GM10248 (cell line): ENCODE measurements at places on chromosomes 2 and 18.

- no peak for DNase-seq
Observed at GRCh38 chr2:161990036-161990435, 84.0 kb downstream of the DPP4 start.

DNA sequence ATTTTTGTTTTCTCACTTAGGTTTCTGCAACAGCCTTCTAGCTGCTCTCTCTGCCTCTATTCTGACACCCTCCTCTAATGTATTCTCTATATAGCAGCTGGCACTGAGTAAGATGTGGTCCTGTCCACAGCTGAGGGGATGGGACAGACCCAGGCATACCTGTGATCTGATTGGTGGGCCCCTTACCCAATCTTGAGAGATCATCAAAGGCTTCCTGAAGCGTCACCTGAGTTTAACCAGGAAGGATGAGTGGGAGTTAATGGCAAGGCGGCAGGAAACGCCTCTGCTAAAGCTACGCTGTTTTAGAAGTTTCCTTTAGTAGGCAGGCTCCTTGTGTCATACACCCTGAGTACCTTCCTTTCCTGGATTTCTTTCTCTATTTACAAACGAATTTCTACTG lies 5.7 kb upstream of the TET3 start:
- peak; percentile 67 for DNase-seq

GRCh38 chr2:191287820-191288219 lies 42.6 kb downstream of the MYO1B start:
- no peak for DNase-seq

- DNase-seq = no peak
Observed at GRCh38 chr18:7608174-7608550, 41.0 kb downstream of the PTPRM start.

DNA sequence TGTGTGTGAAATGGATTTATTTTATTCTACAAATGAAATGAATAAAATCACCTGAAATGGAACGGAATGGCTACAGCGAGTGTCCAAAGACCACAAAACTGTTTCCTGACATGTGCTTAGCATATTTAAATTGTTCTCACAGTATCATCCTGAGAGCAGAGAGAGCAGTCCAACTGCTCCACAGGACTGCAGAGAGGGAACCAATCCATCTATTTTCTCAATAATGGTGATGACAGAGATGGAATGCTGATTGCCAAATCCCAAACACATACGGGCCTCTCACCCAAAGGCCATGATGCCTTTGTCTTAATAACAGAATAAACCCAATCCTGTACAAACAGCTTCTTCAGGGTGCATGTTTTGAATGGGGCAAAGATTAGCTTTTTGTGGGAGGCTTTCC lies 41.1 kb downstream of the STAT1 start:
- DNase-seq = no peak

DNA sequence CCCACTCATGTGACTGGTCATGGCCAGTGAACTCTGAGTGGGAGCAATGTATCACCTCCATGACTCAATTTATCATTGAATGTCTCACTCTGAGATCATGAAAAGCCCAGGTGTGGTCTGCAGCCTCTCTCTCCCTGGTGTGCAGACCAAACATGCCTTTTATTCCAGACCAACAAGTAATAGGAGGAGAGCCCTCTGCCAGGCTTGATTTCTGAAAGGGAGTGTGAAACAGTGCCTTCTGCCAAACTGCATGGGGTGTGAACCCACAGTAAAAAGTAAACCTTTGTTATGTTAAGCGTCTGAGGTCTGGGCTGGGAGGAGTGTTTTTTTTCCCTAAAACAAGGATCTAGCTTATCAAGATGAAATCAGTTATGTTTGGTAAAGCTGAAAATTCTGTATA lies 601.2 kb downstream of the ADCYAP1 start:
- no peak for DNase-seq

- no peak for DNase-seq
Observed at GRCh38 chr2:38653715-38654527, 12.0 kb upstream of the GALM start.

GRCh38 chr2:239789711-239790110 lies 235.4 kb downstream of the NDUFA10 start:
- no peak for DNase-seq

DNA sequence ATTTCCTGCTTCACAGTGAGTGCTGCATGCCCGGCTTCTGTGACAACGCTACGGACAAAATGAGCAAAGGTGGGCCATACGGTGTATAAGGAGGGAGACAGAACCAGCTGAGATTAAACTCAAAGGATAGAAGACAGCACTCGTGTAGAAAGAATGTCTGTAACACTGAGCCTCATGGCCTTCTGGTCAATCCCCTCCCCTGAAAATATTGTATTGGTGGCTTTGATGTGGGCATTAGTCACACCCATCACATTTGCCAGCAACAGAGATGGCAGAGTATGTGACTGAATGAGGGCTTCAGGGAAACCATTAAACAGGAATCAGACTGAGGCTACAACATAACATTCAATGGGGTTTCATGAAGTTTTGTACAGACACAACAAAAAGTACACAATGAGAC lies 287.8 kb upstream of the CCDC68 start:
- DNase-seq = no peak

DNA sequence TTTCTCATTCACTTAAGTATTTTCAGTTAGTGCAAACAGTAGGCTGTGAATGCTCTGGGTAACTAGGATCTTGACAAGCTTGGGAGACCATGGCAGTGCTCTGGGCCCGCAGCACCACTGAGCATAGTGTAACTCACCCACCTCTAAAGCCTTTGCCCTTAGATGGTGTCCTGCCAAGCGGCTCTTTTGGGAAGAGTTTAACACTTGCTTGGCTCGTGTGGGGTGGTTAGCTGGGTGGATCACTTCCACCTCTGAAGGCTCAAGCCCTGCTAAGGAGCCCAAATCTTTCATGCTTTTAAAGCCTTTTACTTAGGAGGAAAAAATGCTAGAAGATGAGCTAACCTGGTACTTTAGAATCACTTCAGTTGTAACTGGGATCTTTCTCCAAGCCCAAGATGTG lies 33.9 kb downstream of the PTPN18 start:
- no peak for DNase-seq

- DNase-seq = no peak
Observed at GRCh38 chr18:48215876-48216638, 193.1 kb downstream of the ZBTB7C start.

DNA sequence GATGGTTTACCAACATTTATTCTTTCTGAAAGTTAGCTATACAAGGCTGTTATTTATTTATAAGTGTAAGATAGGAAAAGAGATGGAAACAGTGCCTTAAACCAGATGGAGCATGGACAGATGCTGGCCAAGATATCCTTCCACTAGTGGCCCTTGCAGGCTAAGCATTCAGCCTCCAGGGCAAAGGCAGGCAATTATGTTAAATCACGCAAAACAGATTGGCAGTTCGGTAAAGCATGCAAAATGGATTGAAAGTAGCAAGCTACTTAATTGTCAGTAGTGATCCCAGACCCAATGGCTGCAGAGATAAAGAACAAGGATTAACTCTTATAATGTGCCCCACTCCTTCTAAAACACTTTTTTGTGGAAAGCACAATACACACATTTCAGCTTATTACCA lies 105.4 kb upstream of the MAP4K3 start:
- DNase-seq = no peak

GRCh38 chr2:238399094-238399493 lies 27.6 kb upstream of the ASB1 start:
- no peak for DNase-seq

- peak; percentile 64 for DNase-seq
Observed at GRCh38 chr2:202609381-202610145, 25.2 kb upstream of the FAM117B start.

GRCh38 chr2:24121469-24121868 lies 1.7 kb downstream of the PFN4 start:
- no peak for DNase-seq

- no peak for DNase-seq
Observed at GRCh38 chr2:217099561-217099960, 239.7 kb upstream of the TNP1 start.

GRCh38 chr18:13382366-13382953 lies 163.9 kb downstream of the LDLRAD4 start:
- DNase-seq = peak; percentile 44

GRCh38 chr2:70904371-70905216 lies 31.1 kb upstream of the ATP6V1B1 start:
- peak; percentile 5 for DNase-seq

DNA sequence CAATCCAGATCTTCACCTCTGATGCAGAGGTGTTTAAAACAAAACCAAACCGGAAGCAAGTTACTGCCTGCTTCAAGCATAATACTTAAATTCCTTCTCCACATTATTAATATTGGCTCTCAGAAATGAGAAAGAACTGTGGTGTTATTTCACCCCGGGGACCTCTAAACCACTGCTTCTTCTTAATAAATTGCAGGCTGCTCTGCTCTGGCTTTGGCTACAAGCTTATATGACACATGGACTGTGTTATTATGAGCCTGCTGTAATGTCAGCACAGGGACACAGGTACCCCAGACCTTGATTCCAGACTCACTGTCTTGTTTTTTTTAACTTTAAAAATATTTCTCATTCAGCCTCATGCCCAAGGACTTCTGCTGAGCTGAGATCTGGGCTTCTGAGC lies 45.1 kb downstream of the ST6GAL2 start:
- no peak for DNase-seq

GRCh38 chr2:3122525-3122924 lies 255.1 kb downstream of the EIPR1 start:
- no peak for DNase-seq

- DNase-seq = peak; percentile 5
Observed at GRCh38 chr2:212078103-212078502, 460.5 kb downstream of the ERBB4 start.

DNA sequence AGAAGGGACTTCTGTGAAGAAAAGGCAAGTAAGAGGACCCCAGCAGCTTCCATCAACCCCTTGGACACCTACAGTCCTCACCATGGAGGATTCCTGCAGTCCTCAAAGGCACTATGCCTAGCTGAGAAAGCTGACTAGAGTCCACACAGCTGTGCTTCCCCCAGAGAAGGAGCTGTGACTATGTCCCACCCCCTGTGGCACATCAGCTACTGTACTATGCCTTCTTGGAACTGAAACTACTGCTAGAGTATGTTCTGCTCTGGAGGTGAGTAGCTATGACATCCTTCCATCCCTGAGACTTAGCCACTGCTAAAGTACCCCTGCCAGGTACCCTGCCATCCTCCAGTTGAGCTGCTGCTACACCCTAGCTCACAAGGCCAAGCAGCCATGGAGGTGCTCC lies 690.2 kb upstream of the CHAC2 start:
- DNase-seq = no peak

- DNase-seq = no peak
Observed at GRCh38 chr2:114286438-114286837, 156.0 kb upstream of the DPP10 start.

DNA sequence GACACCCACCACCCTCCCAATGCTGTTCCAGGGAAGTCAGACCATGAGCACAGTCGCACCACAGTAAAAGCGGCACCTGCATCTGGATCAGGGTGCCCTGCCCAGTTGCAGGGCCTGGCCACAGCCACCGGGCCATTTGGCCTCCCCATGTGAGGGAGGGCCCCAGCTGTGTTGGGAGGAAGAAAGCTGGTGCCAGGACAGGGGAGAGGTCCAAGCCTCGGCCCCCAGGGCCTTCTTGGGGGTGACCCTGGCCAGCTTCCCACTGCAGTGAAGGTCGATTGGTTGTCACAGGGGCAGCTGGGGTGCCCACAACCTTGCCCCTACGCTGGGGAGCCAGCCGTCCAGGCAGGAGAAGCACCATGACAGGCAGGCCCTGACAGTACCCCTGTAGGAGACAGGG lies 183.2 kb upstream of the RAB6C start:
- no peak for DNase-seq

GRCh38 chr2:219784178-219784577 lies 156.7 kb downstream of the SLC4A3 start:
- no peak for DNase-seq

DNA sequence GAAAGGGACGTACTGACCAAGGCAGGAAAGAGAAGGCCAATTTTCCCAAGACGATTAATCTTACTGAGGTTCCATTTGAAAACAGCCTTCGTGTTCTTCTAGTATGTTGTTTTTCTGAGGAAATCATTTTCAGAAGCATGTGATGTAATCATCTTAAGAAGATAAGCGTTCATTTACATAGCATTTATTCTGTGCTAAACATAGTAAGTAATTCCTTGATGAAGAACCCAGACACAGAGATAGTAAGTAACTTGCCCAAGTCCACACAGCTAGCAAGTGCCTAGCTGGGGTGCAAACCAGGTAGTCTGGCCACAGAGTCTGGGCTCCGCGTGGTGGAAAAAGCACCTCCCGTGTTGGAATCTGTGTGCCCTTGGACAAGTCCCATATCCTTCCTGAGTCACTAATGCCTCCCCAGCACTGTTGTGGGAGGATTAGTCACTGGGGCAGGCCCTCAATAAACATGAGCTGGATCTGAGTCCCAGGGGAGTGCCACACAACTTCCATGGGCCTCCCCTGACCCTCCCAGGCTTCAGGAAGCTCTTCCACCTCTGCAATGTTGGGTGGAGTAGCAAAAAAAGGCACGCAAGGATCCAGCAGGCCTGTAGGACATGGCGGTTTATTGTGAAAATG lies 26.9 kb upstream of the ASAP2 start:
- DNase-seq = no peak

DNA sequence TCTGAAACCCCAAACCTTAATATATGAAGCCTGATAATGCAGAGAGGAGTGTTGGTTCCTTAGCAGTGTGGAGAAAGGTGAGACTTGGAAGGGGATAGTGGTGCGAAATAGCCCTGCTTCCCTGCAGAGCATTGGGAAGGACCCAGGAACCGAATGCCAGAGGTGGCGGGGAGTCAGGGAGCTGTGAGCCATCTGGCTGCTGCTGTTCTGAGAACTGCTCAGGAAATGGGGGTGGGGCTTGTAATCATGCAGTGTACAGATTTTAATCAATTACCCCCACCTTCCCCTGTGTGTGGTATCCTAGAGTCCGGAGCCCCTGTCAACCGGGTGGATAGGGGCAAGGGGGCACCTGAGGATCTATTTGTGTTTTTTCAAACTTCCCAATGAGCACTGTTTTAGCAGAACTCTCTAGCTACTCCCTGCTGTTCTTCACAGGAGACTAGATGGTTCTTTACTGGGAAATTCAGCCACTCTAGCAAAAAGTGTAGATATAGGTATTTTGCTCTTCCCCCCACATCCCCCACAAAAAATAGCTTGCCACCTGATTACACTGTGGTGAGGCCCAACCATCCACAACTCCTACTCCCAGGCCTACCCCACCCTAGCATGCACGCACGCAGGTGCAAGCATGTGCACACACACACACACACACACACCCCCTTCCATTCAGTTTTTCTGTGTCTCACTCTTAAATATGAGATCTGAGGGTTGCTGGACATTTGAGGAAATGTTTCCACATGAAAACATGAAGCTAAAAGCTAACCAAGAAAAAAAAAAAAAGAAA lies 30.1 kb upstream of the MBOAT2 start:
- DNase-seq = no peak

- DNase-seq = no peak
Observed at GRCh38 chr2:186984481-186984880, 135.5 kb upstream of the ZSWIM2 start.

DNA sequence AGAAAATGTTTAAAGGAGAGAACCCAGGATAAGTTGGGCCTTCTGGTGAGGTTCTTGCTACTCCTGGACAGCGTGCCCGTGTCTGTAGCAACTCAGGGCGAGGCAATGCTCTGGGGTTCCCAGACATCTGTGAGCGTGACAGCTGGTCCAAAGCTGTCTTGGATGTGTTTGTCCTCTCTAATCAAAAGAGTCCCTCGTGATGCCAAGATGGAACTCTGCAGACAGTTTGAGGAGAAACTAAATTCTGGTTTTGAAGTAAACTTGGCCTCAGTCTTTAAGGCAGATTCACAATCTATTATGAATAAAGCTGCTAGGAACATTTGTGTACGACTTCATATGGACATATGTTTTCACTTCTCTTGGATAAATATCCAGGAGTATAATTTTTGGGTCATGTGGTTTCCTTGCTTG lies 47.3 kb downstream of the TMEM17 start:
- no peak for DNase-seq

GRCh38 chr2:104976603-104977120 lies 61.2 kb upstream of the MRPS9 start:
- DNase-seq = peak; percentile 78
